ENCODE measurements at places on chromosomes 5 and 9.
A peak's percentile ranks its signal among the peaks of the same experiment; 100 is the strongest.

- DNase-seq, result no peak
Observed at GRCh38 chr5:125083981-125084380, 337.5 kb upstream of the ZNF608 start.

DNA sequence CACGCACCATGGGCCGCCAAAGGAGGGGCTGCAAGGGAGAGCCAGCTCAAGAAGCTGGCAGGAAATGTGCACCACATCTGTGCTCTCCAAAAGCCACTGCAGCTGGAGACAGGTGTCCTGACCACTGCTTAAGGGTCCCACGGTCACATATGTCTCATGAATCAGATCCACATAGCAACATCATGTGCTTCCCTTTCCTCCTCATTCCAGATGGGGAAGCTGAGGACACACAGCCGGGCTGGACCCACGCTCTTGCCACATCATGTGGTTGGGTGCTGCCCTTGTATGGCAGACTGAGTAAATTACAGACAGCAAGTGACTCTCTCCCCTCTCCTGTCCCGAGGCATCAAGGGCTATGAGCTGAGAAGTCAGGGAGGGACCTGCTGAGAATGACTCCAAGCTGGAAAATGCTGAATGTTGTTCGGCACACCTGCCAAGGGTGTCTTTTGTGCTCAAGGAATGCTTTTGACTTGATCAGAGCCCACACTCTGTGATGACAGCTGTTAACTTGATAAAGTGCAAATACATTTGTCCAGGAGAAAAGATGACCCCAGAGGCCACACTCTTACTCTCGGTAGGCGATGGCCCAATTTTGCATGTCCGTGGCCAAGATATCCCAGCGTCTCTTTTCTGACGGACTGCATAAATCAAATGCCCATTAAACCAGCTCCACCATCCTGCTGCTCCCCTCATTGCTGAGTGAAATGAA lies 58.2 kb downstream of the NSUN2 start:
- no peak for DNase-seq

DNA sequence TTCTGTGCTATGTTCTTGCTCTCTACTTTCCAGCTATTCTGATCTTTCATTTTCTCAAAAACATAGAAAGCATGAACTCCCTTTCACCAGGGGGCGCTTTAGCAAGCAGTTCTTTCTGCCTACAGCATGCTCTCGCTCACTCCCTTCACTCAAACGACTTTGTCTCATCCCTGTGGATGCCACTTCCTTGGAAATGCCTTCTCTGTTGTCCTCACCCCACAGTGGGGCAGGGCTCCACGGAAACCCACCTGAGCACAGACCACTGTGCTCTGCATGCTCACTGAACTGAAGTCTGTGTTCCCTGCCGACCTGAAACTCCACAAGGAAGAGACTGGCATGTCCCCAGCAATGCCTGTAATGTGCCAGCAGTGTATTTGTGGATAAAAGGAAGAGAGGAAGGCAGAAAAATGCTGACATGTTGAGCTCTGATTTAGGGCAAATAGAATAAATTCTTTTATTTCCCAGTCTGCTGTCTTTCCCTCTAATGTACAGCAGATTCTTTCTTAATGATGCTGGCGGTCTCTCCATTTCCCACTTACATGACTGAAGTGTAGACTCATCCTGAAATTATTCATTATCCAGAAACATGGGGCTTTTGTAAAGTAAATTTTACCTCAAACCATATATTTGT lies 4.9 kb upstream of the ROR2 start:
- DNase-seq, result peak; percentile 42

DNA sequence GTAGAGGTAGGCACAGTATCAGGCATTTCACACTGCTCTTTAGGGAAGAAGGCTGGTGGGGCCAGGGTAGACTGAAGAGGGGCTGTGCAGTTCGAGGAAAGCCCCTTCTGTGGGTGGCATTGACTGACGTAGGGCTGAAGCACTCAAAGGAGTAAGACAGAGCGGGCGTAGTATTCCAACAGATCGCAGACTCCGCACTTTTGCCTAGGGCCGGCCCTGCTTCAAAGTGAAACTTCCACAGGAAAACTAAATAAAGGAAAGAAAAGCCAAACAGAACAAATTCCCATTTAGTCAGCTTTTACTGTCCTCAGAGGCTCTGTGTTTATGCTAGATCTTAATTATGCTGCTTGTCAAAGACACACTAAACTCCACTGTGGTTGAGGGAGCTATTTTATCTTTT lies 493.0 kb upstream of the WWC1 start:
- DNase-seq, result no peak

DNA sequence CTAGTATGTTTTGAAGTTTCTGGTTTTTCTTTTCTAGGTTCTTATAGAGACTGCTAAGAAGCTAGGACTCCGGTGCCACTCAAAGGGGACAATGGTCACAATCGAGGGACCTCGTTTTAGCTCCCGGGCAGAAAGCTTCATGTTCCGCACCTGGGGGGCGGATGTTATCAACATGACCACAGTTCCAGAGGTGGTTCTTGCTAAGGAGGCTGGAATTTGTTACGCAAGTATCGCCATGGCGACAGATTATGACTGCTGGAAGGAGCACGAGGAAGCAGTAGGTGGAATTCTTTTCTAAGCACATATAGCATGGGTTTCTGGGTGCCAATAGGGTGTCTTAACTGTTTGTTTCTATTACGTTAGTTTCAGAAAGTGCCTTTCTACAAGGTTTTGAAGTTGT lies 52.2 kb downstream of the MTAP start:
- no peak for DNase-seq

DNA sequence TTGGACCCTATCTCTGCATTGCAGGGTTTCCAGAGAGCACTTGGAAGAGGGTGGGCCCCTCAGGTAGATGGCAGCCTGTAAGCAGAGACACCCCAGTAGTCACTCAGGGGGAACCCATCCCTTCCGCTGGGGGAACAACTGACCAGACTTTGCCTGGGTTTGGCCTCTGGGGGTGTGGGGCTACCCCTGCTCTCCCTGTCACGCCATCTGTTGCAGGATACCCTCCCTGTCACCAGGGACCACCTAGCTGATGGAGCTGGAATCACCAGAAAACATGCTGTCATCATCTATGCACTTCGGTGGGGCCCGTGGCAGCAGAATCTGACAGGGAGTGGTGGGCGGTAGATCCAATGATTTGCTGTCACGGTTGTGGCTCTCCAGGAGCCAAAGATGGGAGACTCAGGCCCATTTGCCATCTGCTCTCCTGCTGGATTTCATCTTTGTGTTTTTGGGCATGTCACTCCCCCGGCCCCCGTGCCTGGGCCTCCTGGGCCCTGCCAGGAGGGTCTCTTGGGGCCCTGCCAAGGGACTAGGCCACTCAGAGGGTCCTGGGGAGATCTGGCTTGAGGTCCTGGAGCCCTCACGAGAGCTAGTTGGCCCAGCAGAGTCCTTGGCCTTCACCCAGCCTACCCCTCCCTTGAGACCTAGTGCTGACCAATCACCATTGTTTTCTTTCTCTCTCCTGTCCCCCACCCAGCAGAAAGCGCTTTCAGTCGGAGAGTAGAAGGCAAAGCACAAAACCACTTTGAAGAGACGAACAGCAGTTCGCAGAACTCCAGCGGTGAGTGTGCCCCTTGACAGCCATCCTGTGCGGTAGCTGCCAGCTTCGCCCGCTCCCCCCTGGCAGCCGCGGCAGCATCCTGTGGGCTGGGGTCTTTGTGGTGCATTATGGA lies 45.9 kb downstream of the AMBP start:
- DNase-seq, result peak; percentile 7

DNA sequence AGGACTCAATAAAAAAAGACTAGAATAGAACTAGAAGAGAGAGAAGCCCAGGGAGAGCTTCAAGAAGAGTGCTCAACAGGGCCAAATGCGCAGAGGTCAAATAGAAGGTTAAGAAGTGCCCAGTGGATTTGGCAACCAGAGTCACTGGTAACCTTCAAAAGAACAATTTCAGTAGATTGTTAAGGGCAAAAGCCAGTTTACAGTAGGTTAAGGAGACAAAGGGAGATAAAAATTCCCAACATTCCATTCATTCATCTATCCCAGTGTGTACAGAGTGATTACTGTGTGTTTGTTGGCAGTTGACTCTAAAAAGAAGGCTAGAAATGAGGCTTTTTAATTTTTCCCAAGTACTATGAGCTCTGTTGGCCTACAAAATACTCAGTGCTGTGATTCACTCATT lies 69.4 kb downstream of the RIGI start:
- no peak for DNase-seq

DNA sequence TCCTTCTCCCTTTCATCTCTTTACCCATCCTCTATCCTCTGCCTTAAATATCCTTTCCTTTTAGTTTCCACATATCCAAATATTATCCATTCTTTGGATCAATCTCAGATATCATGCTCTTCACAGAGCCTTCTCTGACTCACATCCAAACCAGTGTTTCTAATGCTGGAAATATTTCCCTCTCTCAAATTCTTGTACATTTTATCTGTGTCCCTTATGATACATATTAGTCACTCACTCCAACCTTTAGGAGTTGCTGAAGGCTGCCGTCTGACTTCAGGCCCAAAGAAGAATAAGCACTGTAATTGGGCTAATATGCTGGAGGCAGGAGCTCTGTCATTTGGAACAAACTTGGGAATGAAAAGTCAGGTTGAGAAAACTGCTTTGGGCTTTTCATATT lies 156.4 kb upstream of the RUSC2 start:
- no peak for DNase-seq

GRCh38 chr9:124584631-124585030 lies 77.4 kb upstream of the NR5A1 start:
- DNase-seq, result no peak

DNA sequence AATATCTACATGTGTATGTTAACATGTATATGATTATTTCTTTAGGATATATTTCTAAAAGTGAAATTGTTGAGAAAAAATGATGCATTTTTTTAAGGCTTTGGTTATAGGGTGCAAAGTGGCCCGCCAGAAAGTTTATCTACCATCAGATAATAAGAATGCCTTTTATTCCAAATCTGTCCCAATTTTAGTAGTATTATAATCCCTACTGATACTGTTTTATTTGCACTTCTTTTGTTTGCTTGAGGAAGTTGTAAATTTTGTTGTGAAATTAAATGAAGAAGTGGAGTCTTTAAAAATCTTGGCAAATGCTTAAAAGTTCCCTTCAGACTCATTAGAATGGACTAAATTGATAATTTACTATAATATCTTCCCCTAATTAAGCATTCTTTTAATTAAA lies 73.0 kb downstream of the NIPBL start:
- no peak for DNase-seq

DNA sequence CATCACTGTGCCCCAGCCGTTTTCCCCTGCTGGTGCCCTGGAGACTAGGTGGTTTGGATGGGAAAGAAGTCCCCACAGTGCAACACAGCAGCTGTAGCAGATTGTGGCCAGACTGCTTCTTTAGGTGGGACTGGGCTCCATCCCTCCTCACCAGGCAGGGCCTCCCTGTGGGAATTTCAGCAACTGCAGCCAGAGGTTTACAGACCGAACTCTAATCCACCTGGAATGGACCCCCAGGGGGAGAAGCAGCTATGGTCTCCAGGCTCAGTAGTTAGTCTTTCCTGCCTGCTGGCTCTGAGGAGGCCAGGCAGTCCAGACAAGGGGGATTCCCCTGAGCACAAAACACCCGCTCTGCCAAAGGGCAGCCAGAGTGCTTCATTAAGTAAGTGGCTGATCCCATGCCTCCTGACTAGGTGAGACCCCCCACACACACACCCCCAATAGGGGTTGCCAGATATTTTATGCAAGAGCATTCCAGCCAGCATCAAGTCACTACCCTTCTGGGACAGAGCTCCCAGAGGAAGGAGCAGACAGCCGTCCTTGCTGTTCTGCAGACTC lies 188.9 kb downstream of the SGCD start:
- no peak for DNase-seq

- DNase-seq, result no peak
Observed at GRCh38 chr9:27787891-27788290, 214.6 kb upstream of the C9orf72 start.

DNA sequence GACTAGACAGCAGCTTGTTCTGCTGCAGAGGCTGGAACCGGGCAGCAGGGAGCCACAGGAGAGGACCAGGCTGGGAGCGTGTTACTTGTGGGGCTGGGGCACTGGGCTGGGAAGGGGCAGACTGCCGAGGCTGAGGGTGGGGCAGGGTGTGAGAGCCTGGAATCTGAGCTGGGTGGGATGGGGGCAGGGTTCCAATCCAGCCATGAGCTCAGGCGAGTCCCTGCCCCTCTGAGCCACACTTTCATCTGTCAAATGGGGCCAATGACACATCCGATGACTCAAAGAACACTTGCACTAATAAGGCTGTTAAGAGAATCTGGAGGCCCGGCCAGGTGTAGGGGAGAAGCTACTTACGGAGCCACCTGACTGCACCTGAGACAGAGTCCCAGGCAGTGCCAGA lies 18.7 kb upstream of the WDR38 start:
- no peak for DNase-seq

DNA sequence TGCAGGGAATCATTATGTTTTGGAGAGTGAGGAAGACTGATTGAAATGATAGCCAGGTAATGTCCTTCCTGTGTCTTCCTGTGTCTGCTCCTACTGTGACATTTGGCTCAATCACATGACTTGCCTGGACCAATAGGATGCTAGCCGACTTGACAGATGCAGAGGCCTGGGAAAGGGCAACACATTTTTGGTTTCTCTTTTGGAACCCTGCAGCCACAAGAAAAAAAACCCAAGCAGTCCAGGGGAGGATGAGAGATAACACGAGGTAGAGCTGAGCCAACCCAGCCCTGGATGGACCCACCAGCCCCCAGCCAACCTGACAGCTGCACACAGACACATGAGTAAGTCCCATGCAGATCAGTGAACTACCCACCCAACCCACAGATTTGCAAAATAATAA lies 256.1 kb upstream of the SMARCA2 start:
- no peak for DNase-seq

DNA sequence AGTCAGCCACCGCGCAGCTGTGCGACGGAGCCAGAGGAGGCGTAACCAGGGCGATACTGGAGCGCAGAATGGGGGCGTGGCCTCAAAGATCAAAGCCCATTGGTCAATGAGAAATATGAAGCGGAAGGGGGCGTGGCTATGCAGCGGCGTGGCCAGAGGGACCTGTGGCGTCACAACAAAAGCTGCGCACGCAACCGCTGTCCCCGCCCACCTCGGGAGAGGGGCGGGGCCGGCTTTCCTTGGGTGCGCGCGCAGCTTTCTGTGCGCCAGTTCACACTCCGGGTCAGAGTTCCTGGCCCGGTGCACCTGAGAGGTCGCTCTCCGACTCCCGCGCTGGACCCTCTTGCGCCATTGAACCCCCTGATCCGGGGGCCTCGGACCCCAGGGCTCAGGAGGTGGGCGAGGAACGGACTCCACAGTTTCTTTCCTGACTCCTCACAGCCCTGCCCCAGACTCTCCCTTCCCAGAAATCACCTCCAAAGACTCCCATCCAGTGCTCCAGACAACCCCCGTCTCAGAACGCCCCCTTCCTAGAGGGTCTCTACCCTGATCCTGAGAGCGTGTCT lies at the start of gene SWI5:
TSS of gene SWI5 (plus strand) at position 269 of the 566 bp plus-strand sequence.
- DNase-seq, result peak; percentile 97

DNA sequence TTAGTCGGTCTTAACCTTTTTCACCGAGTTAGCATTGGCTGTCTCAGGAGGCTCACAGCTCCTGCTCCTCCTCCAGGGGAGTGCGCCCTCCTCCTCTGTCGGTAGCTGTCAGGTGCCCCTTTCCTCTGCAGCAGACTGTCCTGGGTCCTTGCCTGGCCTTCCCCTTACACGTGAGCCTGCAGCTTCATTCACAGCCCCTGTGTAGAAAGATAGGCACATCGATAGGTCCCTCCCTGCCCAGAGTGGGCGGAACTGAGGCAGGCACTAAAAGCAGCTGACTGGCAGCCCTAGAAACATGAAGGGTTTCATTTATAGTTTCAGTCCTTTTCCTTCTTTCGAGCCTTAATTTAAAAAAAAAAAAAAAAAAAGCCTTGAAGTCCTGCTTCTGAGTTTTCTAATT lies 17.2 kb downstream of the TENT4A start:
- no peak for DNase-seq

All from NCI-H1694 treated with DMSO at 0.1 percent for 48 hours (cell line).